ENCODE measurements at places on chromosomes 5 and 9. TPM values are rescaled to one million over a fixed set of nuclear protein-coding genes. Genes with fewer than 3 reads are reported as not detected.

Gene ARHGEF39
- polyA plus RNA-seq = 15.4 TPM

Gene MARCOL
- not detected for polyA plus RNA-seq

Gene UBAP2
- 49.4 TPM for polyA plus RNA-seq

Gene SUSD3
- 6.9 TPM for polyA plus RNA-seq

Gene SLCO4C1
- 26.7 TPM for polyA plus RNA-seq

Gene SOHLH1
- polyA plus RNA-seq = not detected

Gene TNFAIP8
- 25.5 TPM for polyA plus RNA-seq

DNA sequence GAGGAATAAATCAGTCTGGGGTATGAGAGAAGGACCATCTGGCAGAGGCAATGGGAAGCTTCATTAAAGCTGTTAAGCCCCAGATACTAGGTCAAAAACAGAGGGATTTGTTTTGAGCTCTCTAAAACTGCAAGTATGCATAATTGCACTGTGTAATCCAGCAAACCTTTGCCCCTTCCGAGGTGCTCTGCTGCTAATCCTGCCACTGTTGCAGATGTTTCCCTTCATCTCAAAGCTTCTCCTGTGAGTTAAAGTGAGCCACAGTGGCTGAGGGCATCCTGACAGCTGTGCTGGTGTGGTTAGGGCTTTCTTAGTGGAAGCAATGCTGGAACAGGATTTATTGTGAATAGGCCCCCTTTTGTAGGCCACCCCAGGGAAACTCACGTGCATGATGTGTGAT is 160.3 kb upstream of the TRPC7 start:
- no peak for DNase-seq

GRCh38 chr5:28750251-28750650 is 1711.9 kb upstream of the CDH9 start:
- no peak for DNase-seq

- DNase-seq = no peak
Observed at GRCh38 chr5:127930311-127930710, 153.3 kb upstream of the SLC12A2 start.

GRCh38 chr5:10331341-10331796 is 22.1 kb upstream of the MARCHF6 start:
- DNase-seq = peak; percentile 74

DNA sequence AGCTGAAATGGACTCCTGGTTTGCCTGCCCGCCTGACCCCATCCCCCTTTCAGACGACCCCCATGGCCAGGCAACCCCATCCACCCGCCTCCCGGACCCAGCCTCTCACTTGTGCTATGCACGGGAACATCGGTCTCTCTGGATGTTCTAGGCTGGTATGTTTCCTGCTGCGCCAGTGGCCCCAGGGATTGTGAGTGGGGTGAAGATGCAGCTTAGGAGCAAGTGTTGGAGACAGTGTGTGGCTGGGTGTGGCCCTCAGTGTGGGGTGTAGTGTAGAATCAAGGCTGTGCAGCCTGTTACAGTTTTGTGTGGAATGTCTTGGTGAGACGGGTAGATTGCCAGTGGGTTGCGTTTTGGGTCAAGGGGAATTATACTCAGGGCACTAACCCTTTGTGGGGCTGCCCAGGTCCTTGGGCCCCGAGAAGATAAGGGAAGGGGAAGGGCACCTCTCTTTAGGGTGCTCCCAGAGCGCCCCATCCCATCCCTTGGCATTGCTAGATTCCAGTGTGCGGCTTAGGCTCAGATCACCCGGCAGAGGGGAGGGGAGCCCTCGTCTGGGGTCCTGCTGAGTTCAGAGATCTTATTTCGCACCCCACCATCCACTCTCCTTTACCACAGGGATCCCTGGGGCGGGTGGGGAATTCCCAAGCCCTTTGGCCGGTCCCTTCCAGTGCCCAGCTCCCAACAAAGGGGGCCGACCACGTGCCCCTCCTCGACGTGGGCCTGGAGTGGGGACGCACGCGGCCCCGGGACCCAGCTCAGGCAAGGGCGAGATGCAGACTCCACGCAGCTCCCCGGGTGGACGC is 4.6 kb downstream of the IER5L start:
- no peak for DNase-seq

- DNase-seq = no peak
Observed at GRCh38 chr5:171852255-171852681, 66.7 kb downstream of the SMIM23 start.

DNA sequence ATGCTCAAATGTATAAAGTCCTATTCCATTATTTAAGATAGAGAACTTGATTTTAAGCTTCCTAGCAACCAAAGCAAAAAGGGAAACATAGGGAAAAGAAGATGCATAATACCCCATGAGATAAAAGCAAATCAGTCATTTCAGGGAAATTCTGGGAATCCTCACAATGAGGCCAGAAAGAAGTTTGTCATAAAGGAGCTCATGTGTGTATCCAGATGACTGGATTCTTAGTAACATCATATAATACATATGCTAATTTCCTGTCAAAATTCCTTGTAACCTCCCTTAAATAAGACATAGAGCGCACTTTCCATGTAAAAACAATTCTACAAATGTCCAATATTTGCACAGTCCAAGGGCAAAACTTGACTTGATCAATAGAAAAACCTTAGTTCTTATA is 411.0 kb upstream of the WWC1 start:
- DNase-seq = no peak

DNA sequence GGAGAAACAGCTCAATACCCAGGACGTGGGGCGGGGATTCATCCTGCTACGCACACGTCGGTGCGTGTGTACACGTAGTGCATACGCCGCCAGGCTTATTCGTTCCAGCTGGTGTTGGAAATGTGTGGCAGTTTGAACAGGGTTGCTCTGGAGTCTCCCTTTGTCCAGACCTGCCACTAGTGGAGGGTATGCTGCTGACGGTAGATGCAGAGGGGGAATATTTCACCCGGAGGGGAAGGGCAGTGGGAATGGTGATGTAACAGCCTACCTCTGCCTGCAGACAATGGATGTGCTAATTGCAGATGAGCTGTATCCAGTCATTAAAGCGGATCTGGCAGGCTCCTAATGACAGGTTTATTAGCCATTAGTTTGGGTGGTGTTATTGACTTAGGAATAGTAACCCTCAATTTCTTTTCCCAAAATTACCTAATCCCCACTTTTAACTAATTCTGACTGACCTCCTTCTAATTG is 142.7 kb downstream of the PAX5 start:
- no peak for DNase-seq

DNA sequence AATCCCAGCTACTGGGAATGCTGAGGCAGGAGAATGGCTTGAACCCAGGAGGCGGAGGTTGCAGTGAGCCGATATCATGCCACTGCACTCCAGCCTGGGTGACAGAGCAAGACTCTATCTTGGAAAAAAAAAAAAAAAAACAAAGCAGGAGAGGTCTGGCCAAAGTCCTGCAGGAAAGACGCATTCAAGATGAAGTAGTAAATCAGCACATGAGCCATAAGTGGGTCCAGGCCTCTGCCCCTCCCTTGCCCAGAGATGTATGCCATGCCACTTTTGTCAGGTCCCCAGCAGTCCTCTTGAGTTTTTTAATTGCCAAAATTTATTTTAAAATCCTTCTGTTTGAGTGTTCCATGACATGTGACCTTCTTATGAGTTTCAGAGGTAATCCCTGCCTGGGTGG is 8.5 kb upstream of the PHF19 start:
- no peak for DNase-seq

DNA sequence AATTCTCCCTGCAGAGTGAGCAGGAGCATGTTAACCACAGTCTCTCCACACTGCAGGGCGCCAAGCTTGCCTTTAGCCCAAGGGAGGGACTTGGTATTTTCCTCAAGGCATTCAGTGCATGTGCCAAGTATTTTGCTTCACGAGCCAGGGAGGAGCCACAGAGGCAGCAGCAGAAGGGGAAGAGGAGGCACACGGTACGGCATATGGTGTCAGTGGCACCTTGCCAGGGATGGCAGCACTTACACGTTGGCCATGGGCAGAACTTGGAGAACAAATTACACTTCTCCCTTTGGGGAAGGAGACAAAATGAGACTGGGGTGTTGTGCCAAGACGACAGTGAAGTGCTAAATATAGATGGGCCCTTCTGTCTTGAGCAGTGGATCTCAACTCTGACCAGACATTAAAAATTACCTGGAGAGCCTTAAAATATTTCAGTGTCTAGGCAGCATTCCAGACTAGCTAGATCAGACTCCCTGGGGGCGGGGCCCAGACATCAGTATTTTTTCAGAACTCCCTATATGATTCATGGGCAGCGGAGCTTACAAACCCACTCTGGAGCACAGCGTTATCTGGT is 155.8 kb downstream of the DRD1 start:
- no peak for DNase-seq

DNA sequence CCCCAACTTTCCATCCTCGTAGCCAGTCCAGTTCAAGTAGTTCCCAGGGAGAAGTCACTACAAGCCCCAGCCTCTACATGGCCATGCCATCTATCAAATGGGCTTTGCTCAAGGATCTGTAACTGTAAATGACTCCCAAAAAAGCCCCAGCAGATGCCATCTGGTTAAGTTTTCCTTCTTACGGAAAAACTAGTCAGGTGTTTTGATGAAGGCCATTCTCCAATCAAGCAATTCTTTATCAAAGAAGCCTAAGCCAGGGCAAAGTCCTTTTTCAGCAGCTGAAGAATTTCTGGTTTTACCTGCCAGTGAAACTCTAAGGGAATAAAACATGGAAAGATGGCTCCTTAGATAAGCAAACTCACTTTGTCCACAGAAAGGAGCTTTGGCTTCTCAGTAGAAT is 21.9 kb upstream of the ZNF622 start:
- DNase-seq = no peak

GRCh38 chr5:59528202-59528862 is 365.2 kb downstream of the PDE4D start:
- DNase-seq = no peak

- no peak for DNase-seq
Observed at GRCh38 chr5:151885138-151885908, 39.3 kb downstream of the GLRA1 start.

- no peak for DNase-seq
Observed at GRCh38 chr9:83596899-83597504, 25.9 kb upstream of the IDNK start.

DNA sequence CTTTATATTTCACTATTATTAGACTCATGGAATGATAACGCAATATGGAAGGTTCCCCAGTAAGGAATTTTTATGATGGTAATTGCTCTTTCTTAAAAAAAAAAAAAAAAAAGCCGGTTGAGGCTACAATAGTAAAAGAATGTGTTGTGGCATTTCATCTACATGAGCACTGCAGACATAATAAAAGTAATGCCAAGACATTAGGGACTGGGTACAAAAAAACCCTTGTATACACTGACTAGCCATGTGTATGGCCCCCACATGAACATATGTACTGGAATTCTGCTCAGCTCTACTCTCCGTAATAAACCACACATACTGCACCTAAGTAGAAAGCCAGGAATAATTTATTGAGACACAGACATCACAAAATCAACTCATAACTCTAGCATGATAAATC is 218.4 kb downstream of the ADAMTS6 start:
- no peak for DNase-seq

- DNase-seq = no peak
Observed at GRCh38 chr9:109963079-109963478, 183.1 kb downstream of the PALM2AKAP2 start.

DNA sequence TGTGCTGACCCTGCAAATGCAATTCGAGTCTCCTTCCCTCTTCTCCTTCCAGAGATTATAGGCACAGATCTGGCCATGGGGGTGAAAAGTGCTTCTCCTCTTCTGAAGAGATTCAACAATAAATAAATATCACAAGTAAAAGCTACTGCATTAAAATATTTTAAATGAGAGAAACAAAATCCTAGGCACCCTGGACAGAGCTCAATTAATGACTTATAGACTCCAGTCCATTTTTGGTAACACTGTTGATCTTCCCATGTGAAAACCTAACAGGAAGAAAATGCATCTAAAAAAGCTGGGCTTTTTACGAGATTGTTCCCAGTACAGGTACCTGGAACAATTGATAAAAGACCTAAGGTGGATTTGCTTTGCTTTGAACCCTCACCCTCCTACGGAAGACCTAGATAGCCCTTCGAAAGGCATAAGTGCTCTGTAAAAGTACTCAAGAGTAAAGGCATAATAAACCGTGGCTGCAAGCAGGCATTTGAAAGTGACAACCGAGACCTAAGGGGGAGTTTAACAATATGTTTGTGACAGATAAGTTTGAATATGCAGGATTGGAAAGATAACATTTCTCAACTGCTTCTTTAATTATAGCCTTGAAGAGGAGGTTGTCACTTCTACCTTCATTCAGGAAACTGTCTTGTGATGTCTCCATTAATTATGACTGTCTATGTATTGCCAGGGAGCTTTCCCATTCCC is 29.4 kb upstream of the MED10 start:
- DNase-seq = no peak

- DNase-seq = no peak
Observed at GRCh38 chr5:143569722-143570567, 166.5 kb upstream of the NR3C1 start.

- DNase-seq = no peak
Observed at GRCh38 chr9:132171702-132172101, 9.8 kb downstream of the NTNG2 start.

DNA sequence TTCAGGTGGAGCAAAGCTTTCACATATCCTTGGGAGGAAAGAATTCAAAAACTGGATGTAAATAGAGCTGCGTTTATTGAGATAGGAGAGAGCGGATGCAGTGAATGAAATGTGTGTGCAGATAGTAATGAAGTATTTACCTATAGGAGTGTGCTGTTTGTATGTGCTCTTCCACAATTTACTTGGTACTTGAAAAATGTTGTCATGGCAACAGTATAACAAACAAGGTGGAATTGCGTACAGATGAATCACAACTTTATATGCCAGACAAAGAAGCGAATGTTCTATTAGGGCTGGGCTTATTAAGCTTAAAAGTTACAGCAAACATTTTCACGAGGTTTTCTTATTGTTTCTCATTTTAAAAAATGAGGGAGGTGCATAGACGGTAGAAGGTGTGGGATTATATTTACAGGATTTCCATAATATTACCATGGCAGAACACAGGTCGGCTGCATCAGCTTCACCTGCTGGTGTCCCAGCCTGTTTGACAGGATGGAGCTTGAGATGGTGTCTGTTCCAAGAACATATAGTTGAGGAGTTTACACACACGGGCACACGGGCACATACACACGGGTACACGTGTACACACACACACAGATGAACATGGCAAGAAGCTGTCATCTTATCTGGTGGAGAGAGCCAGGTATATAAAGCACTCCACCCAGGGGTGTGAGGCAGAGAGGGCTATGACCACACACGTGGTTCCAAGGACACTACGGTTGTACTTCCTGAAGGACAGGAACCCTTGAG is 155.7 kb downstream of the RMI1 start:
- DNase-seq = no peak

- no peak for DNase-seq
Observed at GRCh38 chr5:175718401-175719108, 60.7 kb downstream of the HRH2 start.

GRCh38 chr9:108746864-108747263 is 108.9 kb downstream of the ACTL7B start:
- DNase-seq = no peak

DNA sequence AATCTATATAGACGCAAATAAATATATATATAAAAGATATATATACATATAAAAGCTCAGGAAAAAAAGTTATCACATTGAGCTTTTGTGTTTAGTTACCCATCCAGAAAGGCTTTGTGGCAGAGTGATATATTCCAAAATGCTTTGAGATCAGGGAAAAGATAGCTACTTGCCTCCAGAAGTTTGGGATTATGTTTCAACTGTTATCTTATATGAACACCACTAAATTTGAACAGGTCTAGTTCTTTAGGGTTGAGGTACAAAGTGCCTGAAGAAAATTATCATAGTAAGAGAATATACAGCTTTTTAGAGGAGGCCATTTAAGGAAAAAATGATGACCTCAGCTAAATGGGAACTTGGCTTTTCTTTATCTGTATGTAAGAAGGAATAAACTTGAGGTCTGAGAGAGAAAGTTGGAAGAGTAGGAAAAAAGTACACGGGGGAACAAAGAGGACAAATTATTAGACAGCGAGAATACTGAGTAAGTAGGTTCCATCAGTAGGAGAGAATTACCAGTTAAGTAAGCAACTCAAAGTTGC is 2.4 kb downstream of the ERP44 start:
- DNase-seq = no peak

All from left kidney (tissue), 8 donors.